ENCODE measurements at places on chromosomes 12 and 14.

GRCh38 chr14:52220924-52221811 lies 46.3 kb upstream of the PTGDR start:
- no peak for DNase-seq

DNA sequence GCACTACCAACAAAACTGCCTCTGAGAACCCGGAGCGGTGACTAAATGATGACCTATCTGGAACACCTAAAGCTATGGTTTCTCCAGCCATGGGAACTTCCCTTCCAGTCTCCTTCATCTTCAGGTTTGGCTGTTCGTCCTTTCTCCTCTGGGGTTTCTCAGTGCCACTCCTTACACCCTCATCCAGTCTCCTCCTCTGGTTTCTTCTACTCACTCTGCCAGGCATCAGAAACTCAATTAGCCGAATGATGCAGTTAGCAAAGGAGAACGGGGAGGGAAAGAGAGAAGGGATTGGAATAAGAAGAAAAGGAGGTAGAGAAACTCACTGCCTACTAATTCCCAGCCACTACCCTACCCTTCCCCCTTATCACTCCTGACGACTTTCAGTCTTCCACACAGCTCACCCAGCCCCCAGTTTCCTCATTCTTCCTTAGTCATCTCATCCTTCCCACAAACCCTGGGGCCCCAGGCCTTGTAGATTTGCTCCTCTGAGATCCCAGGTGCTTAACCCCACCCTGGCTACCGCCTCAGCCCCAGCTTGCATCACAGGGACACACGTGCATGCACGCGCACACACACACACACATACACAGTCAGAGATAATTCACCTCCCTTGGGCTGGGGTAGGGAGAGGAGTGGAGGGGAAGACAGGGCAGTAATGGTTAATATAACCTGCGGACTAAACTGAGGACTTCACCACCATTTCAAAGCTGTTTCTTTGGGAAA lies 13.0 kb downstream of the FGD6 start:
- no peak for DNase-seq

DNA sequence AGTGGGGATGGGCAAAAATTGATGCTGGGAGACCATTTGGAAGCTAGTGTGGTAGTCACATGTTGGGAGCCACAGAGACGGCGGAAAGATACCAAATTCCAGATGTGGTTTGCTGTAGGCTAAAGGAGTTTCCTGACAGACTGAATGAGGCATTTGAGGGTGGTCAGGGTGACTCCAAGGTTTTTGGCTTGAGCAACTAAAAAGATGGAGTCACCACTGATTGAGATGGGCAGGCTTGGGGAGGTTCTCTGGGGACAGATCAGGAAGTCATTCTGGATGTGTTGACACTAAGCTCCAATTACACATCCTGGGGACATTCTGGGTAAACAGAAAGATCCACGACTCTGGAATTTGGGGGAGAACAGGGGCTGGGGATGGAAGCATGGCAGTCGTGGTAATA lies 15.5 kb upstream of the SERPINA9 start:
- DNase-seq, result no peak

DNA sequence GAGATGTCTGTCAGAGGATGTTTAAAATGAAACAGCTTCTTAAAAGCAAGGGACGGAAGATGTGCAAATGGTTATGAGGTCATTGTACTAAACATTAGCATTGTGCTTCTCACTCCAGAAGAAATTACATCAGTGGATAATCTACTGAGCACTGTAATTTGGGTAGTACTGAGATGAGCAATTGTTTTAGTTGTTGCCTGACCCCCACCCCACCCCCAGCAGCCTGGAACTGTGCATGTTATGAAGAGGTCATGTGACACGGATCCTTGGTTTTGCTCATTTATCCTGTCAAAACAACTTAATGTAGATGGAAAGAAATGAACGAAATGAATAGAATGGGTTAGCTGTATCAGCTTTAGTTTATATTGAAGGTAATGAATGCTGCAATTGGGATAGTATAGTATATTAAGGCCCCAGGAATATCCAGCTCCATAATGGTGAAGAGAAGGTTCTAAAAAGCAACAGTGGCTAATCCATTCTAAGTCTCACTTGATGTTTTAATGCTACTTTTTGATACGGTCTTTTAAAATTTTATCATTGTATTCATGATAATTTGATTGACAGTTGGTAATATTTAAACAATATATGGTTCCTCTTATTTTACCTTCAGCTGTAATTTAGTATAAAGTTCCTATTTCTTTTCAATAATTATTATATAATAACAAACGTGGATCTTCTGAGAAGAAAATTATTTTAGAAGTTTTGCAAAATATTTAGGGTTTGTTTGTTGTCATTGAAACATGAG lies 58.5 kb downstream of the WNK1 start:
- DNase-seq, result no peak

Measured in osteocyte (in vitro differentiated cells).